Uterus (tissue), 4 donors: ENCODE measurements at places on chromosomes 3 and 15. TPM values are rescaled to one million over a fixed set of nuclear protein-coding genes. Genes with fewer than 3 reads are reported as not detected.

- no peaks in the 10 kb centered on the region for H3K27me3 ChIP-seq
- DNase-seq, result no peak
Measured at GRCh38 chr15:57485869-57486268, 105.8 kb upstream of the MYZAP start.

DNA sequence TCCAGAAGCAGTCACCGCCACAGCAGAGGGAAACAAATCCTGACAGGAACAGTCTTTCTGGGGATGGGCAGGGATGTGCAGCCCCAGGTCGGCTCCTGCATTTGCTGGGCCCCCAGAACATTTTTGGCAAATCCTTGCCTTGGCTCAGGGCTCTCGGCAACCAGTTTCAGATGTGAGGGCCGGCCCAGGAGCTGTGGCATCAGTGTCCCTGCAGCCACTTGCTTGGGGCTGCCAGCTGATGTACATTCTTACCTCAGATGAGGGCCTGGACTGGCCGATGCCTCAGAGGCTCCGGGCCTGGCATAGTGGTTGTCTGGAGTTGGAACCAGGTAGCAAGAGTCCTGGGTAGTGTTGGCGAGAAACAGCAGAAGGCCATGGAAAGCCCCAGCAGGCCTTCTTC lies 4.2 kb downstream of the CYB561D2 start:
- H3K4me1 ChIP-seq, result peaks cover 16% of the 10 kb centered on the region
- H3K27ac ChIP-seq, result no peak overlapping the region
- H3K4me3 ChIP-seq, result no peak overlapping the region
- no peak for DNase-seq
- no peaks in the 10 kb centered on the region for H3K27me3 ChIP-seq

DNA sequence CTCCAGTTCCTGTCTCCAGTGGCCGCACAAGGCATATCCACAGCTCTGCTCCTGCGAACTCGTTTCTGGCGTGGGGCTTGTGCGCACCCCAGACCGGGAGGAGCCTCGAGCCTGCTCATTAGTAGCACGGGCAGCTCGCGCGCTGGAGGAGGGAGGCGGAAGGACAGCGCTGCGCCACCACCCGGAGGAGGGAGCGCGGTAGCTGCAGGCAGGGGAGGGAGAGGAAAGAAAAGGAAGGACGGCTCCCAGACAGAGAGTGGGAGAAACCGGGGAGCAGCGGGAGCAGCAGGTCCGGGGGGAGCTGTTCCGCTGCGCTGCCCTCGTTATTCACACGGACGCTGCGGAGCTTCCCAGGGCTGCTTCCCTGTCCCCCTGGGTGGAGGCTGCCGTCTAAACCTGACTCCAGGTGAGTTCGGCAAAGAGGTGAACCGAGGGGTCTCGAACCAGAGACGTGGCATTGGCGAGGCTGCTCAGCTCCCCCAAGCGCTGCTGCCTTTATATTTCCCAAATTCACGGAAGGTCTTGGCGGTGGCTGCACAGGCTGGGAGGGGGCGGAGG lies 121.3 kb upstream of the ZNF717 start:
- DNase-seq, result no peak
- no peaks in the 10 kb centered on the region for H3K27me3 ChIP-seq
- no peaks in the 10 kb centered on the region for H3K36me3 ChIP-seq
- no peak overlapping the region for H3K4me3 ChIP-seq
- H3K4me1 ChIP-seq, result no peaks in the 10 kb centered on the region
- no peak overlapping the region for H3K27ac ChIP-seq

- DNase-seq, result no peak
- H3K4me3 ChIP-seq, result no peak overlapping the region
- H3K36me3 ChIP-seq, result no peaks in the 10 kb centered on the region
- H3K27ac ChIP-seq, result no peak overlapping the region
- no peaks in the 10 kb centered on the region for H3K4me1 ChIP-seq
Measured at GRCh38 chr3:10952525-10952924, 40.0 kb upstream of the SLC6A1 start.

DNA sequence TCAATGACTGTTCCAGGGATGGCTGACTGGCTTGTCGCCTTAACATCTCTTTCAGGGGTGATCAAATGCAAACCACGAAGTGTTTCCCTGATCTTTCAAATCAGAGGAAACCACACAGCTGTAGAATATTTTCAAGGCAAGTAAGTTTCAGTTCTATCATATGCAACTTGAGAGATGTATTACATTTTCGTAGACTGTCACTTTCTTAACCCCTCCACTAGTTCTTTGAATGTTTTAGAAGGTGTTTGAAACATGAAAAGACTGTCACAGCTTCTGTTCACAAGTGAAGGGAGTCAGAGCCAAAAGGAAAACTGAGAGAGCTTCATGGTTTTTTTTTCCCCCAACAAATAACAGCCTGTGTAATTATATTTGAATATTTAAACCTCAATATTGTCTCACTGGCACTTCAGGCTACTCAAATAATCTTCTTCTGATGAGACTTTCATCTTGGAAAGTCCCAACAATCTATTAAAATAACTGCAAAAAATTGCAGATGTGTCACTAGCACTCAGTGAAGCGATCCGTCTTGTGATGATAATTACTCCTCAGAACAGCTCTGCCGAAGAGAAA lies 25.9 kb upstream of the CAPN7 start:
- H3K4me3 ChIP-seq, result no peak overlapping the region
- H3K36me3 ChIP-seq, result no peaks in the 10 kb centered on the region
- H3K4me1 ChIP-seq, result no peaks in the 10 kb centered on the region
- H3K27me3 ChIP-seq, result no peaks in the 10 kb centered on the region
- H3K27ac ChIP-seq, result peak overlapping the region; percentile 20

GRCh38 chr3:157087780-157088600 lies 72.0 kb downstream of the CCNL1 start:
- DNase-seq, result no peak
- no peaks in the 10 kb centered on the region for H3K36me3 ChIP-seq
- peak overlapping the region; percentile 61 for H3K4me3 ChIP-seq
- H3K4me1 ChIP-seq, result peaks cover 24% of the 10 kb centered on the region
- no peaks in the 10 kb centered on the region for H3K27me3 ChIP-seq
- peak overlapping the region; percentile 98 for H3K27ac ChIP-seq

GRCh38 chr3:183880121-183880520 lies 4.6 kb downstream of the PARL start:
- no peak overlapping the region for H3K27ac ChIP-seq
- H3K36me3 ChIP-seq, result no peaks in the 10 kb centered on the region
- H3K4me1 ChIP-seq, result peaks cover 12% of the 10 kb centered on the region

DNA sequence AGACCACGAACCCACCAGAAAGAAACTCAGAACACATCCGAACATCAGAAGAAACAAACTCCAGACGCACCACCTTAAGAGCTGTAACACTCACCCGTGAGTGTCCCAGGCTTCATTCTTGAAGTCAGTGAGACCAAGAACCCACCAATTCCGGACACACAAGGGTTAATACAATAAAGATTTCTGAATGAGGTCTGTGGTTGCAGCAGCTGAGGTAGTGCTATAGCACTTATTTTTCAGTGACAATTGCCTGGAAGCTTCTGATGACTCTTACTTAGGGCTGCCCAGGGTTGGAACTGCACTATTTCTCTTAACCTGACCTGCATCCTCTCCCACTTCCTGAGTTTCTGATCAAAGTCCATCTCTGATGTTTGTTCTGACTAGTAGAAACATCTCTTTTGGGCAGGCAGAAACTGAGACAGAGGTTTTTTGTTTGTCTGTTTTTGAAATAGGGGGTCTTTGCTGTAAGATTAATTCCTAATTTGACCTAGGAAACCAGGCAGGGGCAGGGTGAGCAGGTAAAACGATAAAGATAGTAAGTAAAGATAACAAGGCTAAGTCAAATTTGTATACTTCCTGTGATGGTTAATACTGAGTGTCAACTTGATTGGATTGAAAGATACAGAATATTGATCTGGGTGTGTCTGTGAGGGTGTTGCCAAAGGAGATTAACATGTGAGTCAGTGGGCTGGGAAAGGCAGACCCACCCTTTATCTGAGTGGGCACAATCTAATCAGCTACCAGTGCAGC lies 169.1 kb downstream of the GAP43 start:
- no peaks in the 10 kb centered on the region for H3K4me1 ChIP-seq
- DNase-seq, result no peak
- no peaks in the 10 kb centered on the region for H3K27me3 ChIP-seq
- no peaks in the 10 kb centered on the region for H3K36me3 ChIP-seq
- no peak overlapping the region for H3K4me3 ChIP-seq
- no peak overlapping the region for H3K27ac ChIP-seq

DNA sequence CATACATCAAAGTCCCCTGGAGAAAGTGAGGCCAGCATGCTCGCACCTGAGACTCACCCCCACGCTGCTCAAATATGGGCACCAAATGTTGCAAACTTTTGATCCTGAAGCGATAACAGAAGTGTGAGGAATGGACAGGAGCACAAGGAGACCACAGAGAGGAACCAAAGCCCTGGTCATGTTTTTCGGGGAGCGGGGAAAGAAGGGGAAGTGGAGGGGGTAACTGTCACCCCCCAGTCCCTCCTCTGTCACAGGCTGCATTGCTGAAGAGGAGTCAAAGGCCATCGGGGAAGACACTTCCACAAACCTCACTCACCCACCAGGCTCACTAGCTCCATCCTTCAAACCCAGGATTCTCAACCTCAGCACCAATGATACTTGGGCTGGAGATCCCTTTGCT lies 182.4 kb downstream of the UACA start:
- no peaks in the 10 kb centered on the region for H3K36me3 ChIP-seq
- H3K4me1 ChIP-seq, result no peaks in the 10 kb centered on the region
- no peak for DNase-seq

DNA sequence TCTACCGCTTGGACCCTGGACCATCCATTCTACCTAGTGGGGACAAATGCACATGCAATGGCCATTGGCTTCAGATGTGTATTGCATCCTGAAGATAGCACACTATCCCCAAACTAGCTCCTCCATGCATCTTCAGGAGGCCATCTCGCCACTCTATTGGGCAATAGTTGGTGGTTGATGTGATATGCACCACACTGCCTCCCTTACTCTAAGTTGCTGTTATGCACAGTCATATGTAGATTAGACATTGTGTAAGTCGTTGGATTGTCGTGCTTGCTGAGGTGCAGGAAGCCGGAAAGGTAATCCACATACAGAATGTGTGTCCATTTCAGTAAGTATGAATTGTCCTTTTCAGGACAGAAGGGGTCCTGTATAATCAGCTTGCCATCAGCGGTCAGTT lies 26.7 kb upstream of the PLA2G4D start:
- no peak overlapping the region for H3K27ac ChIP-seq
- no peaks in the 10 kb centered on the region for H3K4me1 ChIP-seq
- H3K36me3 ChIP-seq, result no peaks in the 10 kb centered on the region
- no peaks in the 10 kb centered on the region for H3K27me3 ChIP-seq
- no peak overlapping the region for H3K4me3 ChIP-seq

DNA sequence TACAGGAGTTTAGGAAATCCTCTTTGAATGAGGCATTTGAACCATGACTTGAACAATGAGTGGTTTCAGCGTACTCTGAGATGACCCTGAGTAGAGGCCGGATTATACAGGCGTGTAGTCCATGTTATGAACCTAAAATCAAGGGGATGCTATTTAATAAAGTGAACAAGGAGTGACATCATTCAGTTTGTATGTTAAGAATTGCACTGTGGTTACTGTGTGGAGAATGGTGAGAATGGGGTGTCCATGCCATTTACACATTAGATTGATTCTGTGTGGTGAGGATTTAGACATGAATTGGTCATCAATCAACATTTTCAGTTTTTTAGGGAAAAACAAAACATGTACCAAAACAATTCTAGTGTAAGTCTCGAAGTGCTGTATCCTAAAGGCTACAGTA lies 65.8 kb downstream of the TPRG1 start:
- H3K4me1 ChIP-seq, result no peaks in the 10 kb centered on the region
- no peaks in the 10 kb centered on the region for H3K27me3 ChIP-seq
- H3K27ac ChIP-seq, result no peak overlapping the region
- H3K36me3 ChIP-seq, result no peaks in the 10 kb centered on the region
- no peak for DNase-seq

GRCh38 chr15:100186366-100186765 lies 155.4 kb downstream of the ADAMTS17 start:
- no peak for DNase-seq
- H3K36me3 ChIP-seq, result no peaks in the 10 kb centered on the region
- no peak overlapping the region for H3K4me3 ChIP-seq
- no peaks in the 10 kb centered on the region for H3K27me3 ChIP-seq
- H3K4me1 ChIP-seq, result no peaks in the 10 kb centered on the region
- no peak overlapping the region for H3K27ac ChIP-seq

DNA sequence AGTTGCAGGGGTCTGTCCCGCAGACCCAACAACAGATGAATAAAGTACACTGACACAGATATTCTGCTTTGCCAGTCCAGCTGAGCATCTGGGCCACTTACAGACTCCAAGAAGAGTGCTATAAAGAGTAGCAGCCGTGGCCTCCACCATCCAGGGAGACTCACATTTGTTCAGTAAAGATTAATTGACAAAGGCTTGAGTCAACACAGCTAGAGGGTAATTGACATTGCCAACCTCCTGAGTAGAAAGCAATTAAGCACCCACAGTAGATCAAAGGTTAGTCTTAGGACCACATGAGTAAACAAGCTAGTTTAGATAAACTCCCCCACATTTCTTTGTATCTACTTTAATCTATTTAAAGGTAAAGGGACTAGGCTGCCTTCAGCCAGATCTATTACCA lies 16.3 kb upstream of the CRTC3 start:
- no peaks in the 10 kb centered on the region for H3K36me3 ChIP-seq
- H3K4me3 ChIP-seq, result no peak overlapping the region
- H3K27ac ChIP-seq, result no peak overlapping the region
- no peaks in the 10 kb centered on the region for H3K27me3 ChIP-seq
- no peak for DNase-seq
- H3K4me1 ChIP-seq, result no peaks in the 10 kb centered on the region

DNA sequence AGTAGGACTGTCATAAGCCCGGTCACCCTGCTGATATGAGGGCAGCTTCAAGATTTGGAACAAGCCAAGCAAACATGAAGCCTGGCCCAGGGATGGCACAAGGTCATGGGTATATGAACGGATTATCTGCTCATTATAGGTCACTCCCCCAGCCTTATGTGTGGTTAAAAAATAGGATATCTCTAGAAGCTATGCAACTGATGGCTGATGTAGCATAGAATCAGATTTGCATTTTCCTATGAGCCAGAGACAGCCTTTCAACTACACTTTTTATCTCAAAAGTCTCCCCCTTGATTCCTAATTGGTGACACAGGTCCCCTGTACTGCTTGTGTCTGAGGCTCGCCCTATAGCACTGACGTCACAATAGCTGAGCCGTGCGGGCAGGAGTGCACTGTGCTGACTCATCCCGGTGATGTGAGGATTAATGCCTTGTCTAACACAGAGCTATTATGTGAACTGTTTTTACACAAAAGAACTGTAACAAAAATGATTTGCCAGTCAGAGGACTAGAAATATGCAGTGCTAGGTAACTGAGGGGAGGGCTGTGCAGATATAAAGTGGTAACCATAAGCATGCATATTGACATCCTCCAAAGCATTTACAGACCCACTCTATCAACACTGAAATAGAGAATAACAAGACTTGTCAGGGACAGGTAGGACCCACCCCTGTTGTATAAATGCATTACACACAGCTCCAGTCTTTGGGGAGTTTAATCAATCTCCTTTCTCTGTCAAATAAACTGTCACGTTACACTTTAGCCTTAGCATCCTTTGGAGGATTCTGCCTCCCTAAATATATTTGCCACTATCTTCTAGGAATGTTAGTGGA lies 204.9 kb downstream of the TIGIT start:
- no peak overlapping the region for H3K27ac ChIP-seq
- H3K4me3 ChIP-seq, result no peak overlapping the region
- H3K36me3 ChIP-seq, result no peaks in the 10 kb centered on the region
- no peaks in the 10 kb centered on the region for H3K4me1 ChIP-seq
- no peak for DNase-seq

PROS1 gene
- total RNA-seq, result 60.3 TPM

SPESP1 gene
- total RNA-seq, result 6.8 TPM

AADACL2 gene
- not detected for total RNA-seq

UROC1 gene
- not detected for total RNA-seq

STXBP5L gene
- 2.6 TPM for total RNA-seq

ATG3 gene
- 46.8 TPM for total RNA-seq

PPARG gene
- total RNA-seq, result 5.1 TPM

GNAT1 gene
- not detected for total RNA-seq

XCR1 gene
- total RNA-seq, result 0.15 TPM

LRRC2 gene
- total RNA-seq, result 10.7 TPM
